Renal cortical epithelial cell (primary cell): ENCODE measurements at places on chromosomes 5 and 9. TPM values are rescaled to one million over a fixed set of nuclear protein-coding genes. Genes with fewer than 3 reads are reported as not detected.

Gene IL4
- total RNA-seq, result not detected in 2 replicates

Gene TMEM171
- total RNA-seq, result 9.4 and 11.3 TPM in 2 replicates

Gene HRH2
- total RNA-seq, result 0.10 TPM in 1 of 2 replicates, not detected in the other

Gene NRG2
- 0.45 and 0.52 TPM in 2 replicates for total RNA-seq

- DNase-seq, result no peak
These were observed 182.5 kb downstream of the PSAT1 start for GRCh38 chr9:78479441-78479840.

- no peak for DNase-seq
These were observed 76.2 kb downstream of the SNX18 start for GRCh38 chr5:54593779-54594178.

DNA sequence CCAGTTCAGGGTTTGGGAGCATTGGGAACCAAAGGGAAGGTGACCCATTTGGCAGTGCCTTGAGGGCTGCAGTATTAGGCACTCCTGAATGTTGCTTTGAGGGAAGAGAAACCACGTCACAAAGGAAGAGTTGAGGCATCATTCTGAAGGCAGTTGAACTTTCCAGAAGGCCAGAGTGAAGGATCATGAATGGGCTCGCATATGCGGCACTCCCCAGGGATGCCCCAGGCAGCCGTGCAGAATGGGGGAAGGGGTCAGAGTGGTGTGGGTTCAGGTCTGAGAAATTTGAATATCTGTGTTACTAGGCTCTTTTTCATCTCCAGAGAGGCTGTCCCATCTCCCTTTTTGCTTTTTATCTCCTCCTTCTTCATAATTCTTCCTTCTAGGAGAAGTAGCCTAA is 60.6 kb upstream of the HMHB1 start:
- no peak for DNase-seq

DNA sequence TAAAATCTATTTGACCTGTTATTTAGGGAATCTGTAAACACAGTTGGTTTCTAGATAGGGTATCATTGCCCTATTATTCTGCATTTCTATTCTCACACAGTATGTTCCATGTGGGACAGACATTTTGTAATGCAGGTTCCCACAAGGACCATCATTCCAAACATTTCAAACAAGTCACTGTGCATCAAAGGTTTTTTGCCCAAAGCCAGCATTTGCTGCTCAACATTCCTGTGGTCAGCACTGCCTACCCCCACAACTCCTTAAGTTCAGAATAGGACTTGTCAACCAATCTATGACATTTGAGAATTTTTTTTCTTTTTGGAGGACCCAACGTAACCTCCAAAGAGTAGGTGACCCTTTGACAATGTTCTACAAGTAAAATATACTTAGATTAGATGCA is 95.7 kb downstream of the LPAR1 start:
- peak; percentile 77 for DNase-seq

GRCh38 chr5:10772901-10773585 is 12.0 kb upstream of the DAP start:
- no peak for DNase-seq

DNA sequence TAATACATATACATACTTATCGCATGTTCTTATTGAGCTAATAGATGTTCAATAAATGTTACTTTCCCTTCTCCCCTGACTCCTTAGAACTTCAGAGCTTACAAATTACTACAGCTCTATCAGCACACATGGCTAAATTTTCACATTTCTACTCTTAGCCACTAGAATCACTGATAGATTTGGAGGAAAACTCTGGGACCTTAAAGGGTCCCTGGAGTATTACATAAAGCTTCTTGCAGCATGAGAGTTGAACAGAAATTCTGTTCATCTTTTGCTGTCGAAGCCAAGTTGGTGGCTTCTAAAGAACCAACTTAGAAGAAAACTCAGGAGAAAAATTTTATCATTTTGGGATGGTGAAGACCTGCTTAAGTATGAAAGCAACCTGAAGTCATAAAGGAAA is 15.5 kb downstream of the B4GALT1 start:
- DNase-seq, result no peak

- DNase-seq, result no peak
These were observed 34.6 kb downstream of the USP20 start for GRCh38 chr9:129869585-129870501.

DNA sequence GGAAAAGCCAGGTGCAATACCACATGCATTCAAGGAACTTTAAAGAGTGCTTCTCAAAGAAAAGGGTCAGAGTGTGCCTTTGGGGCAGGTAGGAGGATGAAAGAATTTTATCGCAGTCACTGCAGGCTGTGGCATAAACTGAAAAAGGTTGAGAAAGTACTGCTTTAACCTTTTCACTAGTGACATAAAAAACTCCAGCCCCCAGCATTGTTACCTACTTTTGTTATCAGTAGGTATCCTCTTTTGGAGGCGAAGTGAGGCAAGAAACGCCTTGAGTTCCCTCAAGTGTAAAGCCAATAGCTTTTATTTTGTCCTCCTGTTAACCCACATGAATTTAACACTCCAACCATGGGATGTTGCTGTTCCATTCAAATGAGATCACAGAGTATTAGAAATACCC is 64.7 kb upstream of the CHD1 start:
- no peak for DNase-seq

- DNase-seq, result no peak
These were observed 57.2 kb downstream of the COL5A1 start for GRCh38 chr9:134698587-134699342.
